GDM1 (cell line): ENCODE measurements at places on chromosomes 16 and 17.

- no peak for DNase-seq
Measured at GRCh38 chr17:67449845-67450755, 73.0 kb downstream of the PITPNC1 start.

DNA sequence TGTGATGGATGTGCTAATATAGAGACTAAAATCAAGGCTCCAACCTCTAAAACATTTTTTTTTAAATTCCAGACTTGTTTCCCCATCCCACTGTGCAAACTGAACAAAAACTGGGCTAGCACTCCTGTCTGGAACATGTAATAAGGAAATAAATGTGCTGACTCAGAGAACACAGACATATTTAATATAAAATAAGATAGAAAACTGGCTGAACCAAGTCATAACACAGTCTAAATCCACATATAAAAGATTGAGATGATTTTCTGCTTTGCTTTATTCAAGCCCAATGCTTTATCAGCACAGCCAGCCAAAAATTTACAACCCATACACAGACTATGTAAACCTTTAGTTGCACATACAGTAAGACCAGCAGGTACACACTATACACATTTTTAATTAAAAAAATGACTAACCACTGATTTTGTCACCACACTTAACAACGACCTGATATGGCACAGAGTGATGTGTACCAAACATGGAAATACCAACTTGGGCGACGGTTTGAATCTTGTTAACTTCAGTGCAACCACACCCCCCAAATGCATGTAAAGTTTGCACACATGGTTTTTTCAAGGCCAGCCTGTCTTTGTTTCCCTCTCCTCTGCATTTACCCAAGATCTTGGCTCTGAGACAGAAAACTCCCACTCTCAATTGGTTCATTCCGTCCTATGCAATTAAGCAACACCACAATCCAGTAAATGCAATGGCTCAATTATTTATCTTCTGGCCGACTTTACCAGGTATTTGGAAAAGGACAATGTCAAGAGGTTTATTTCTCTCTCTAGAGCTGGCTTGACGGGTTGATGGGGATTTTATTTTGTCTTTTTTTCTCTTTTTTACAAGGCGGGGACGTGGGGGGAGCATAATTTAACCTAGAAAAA is 1.2 kb downstream of the STAT3 start:
- no peak for DNase-seq

DNA sequence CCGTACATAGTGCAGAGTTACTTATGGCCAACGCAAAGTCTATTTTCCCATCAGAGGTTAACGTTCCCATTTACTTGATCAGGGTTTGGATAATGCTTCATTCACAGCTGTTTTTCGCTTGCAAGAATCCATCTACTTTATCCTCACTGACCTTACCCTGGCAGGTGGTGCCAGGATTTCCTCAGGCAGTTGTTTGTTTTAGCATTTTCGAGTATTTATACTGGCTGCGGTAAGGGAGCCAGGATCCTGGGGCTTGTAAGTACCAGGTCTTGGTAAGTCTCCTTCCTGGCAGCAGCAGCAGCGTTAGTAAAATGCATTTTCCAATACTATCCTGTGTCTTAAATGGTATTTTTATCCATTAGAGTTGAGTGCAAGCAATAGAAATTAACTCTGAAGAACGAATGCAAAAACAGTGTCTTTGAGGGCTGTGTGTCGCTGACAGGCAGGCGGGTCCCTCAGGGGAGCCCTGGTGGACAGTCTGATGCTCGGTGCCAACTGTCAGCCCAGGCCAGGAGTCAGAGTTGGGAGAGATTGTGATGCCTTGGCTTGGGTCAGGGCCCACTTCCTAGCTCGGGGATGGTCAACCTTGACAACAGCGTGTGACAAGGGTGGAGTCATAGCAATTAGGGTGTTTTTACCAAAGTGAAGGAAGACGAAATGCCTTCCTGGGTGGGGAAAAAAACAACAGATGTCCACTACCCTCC is 92.4 kb upstream of the HSBP1 start:
- DNase-seq = no peak

- DNase-seq = no peak
Measured at GRCh38 chr17:22703786-22704441, 1011.6 kb downstream of the KCNJ18 start.

DNA sequence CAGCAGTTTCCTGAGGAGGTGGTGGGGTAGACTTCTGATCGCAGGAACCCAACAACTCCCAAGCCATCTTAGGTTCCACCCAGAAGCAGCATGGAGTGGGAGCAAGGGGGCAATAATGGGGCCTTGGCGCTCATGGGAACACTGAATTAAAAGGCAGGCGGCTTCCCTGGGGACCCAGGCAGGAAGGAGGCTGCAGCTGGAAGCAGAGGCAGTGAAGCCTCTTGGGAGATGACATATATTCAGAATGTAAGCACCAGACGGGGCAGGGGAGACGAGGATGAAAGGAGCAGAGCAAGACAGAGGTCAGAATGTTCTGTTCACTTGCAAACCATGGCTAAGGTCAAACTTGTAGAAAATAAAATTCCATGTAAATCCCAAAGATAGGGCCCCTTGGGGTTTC is 2.9 kb downstream of the HIGD1B start:
- DNase-seq = no peak
